GM23338 (cell line): ENCODE measurements at places on chromosomes 6 and 20. TPM values are rescaled to one million over a fixed set of nuclear protein-coding genes. Genes with fewer than 3 reads are reported as not detected.

DNA sequence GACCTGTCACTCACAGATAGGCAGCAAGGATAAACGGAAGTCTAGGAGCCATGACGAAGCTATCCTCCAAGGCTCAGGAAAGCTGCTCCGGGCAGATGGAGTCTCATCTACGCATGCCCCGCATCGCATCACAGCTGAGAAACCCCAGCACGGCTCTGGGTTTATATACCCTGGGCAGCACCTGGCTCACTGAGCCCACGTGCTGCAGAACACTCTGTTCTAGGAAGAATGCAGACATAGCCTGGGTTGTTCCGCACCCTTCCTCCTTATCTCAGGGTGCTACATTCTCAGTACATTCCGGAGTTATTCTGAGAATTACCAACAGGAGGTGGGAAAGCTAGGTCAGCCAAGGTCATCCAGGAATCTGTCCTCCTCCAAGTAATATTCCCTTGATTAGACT lies 260.4 kb downstream of the CBLN4 start:
- no peak for DNase-seq

The SLC22A1 gene
- total RNA-seq, result 0.10 TPM in 1 of 2 replicates, not detected in the other

The KCNK15 gene
- total RNA-seq, result 0.19 and 0.63 TPM in 2 replicates

The SIM1 gene
- 0.23 and 0.49 TPM in 2 replicates for total RNA-seq

DNA sequence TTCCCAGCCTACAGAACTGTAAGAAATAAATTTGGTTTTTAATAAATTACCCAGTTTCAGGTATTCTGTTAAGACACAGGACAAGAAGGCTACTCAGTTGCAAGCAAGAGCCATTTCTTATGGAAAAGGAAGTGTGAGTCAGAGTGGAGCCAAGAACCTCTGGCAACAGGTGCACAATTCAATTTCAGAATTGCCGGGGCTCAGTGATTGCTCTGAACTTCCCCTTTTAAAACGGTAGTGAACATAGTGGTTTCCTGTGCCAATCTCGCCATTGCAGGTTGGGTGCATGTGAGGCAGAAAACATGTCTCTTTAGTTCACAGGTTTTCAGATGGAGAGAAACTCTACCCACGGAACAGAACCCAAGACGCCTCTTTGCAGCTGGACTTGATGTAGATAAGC lies 16.4 kb downstream of the PIGT start:
- no peak for DNase-seq

- DNase-seq, result no peak
These were observed 15.4 kb downstream of the SYNJ2 start for GRCh38 chr6:157996918-157997702.

The TENT5A gene
- 4.7 and 5.5 TPM in 2 replicates for total RNA-seq

DNA sequence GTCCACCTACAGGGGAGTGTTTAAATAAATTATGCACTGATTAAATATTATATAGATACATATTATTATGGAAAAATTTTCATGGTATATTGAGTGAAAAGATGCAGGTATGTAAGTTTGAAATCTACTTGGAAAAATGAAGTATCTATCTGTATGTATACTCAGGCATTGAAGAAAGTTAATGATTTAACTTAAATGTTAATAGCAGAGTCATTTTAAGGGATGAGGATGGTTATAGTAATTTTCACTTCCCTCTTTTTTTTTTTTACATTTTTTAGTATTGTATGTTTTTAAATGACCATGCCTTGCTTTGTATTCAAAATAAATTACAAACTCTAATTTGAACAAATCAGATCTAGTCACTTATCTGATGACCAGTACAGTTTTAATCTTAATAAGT lies 43.2 kb upstream of the NOTCH4 start:
- no peak for DNase-seq

GRCh38 chr6:109369728-109370127 lies 12.5 kb downstream of the CD164 start:
- no peak for DNase-seq

DNA sequence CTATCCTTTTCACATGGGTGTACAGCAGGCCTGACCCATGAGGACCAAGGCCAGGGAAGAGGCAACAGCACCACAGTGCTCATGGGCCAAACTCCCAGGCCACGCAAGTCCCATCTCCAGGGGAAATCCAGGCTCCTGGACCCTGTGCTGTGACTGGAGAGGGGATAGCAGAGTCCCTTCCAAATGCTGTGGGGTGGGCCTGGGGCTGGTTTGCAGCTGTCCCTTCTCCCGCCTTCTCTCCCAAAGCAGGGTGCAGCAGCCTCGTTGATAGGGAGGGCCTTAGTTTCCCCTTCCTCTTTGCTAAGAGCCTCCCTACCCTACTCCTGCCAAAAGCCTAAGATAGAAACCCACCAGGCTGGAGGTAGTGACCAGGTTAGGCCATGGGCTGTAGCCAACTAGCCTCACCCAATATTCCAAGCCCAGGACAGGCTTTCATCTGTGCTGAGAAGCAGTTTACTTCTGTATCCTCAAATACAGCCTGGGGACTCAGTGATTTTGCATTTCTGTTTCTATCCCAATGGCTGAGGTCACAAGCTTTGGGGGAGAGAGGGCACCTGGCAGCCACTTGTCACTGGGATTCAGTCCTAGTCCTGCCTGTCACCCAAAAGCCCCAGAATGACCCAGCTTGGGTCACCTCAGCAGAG lies 1.4 kb downstream of the CTSZ start:
- DNase-seq, result no peak

DNA sequence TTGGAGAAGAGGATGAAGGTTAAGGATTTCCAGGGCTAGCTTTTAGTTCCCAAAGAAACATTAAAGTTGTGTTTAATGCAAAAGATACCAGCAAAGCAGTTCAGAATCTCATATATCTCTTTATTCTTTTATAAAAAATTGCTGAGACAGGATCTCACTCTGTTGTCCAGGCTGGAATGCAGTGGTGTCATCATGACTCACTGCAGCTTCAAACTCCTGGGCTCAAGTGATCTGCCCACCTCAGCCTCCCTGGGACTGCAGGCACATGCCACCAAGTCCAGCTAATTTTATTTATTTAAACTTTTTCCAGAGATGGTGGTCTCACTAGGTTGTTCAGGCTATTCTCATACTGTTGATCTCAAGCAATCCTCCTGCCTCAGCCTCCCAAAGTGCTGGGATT lies 41.1 kb upstream of the CAP2 start:
- no peak for DNase-seq

GRCh38 chr6:149359440-149359839 lies 40.6 kb upstream of the SUMO4 start:
- no peak for DNase-seq
